H9 (cell line): ENCODE measurements at places on chromosomes 5 and 9. TPM values are rescaled to one million over a fixed set of nuclear protein-coding genes. Genes with fewer than 3 reads are reported as not detected.

DNA sequence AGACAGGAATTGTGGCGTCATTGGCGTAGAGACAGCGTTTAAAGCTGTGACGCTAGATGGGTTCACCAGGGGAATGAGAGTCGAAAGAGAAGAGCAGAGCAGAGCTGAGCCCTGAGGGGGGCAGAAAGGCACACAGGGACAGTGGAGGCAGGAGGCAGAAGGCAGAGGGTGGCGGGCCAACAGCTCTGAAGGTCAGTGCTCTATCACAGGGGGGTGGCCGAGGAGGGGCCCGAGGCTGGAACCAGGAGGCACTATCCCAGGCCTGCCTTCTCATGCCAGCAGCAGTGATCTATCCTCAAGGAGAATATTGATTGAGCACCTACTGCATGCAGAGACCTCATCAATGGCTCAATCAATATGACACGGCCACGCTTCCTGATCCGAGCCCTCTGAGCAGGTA is 132.4 kb downstream of the KCNIP1 start:
- H3K36me3 ChIP-seq = no peaks in the 10 kb centered on the region
- no peak overlapping the region for H3K27ac ChIP-seq
- no peak overlapping the region; the same call in 2 of the 3 replicates for H3K4me3 ChIP-seq
- no peaks in the 10 kb centered on the region for H3K27me3 ChIP-seq
- peak; percentile 20 for DNase-seq

- no peaks in the 10 kb centered on the region for H3K27me3 ChIP-seq
- no peak overlapping the region for H3K27ac ChIP-seq
- H3K4me1 ChIP-seq = no peaks in the 10 kb centered on the region
- H3K36me3 ChIP-seq = no peaks in the 10 kb centered on the region
- peak; percentile 55 for DNase-seq
- peak overlapping the region; percentile 45 for H3K4me3 ChIP-seq
Observed at GRCh38 chr9:137028263-137029057, 423 bp upstream of the ABCA2 start.

GRCh38 chr9:89695441-89695891 is 90.7 kb downstream of the GADD45G start:
- H3K27ac ChIP-seq = no peak overlapping the region
- no peaks in the 10 kb centered on the region for H3K27me3 ChIP-seq
- H3K36me3 ChIP-seq = no peaks in the 10 kb centered on the region; the same call in 2 of the 3 replicates
- H3K4me1 ChIP-seq = peaks cover 2% of the 10 kb centered on the region
- peak; percentile 77 for DNase-seq
- H3K4me3 ChIP-seq = peak overlapping the region; percentile 60; the same call in 2 of the 3 replicates

DNA sequence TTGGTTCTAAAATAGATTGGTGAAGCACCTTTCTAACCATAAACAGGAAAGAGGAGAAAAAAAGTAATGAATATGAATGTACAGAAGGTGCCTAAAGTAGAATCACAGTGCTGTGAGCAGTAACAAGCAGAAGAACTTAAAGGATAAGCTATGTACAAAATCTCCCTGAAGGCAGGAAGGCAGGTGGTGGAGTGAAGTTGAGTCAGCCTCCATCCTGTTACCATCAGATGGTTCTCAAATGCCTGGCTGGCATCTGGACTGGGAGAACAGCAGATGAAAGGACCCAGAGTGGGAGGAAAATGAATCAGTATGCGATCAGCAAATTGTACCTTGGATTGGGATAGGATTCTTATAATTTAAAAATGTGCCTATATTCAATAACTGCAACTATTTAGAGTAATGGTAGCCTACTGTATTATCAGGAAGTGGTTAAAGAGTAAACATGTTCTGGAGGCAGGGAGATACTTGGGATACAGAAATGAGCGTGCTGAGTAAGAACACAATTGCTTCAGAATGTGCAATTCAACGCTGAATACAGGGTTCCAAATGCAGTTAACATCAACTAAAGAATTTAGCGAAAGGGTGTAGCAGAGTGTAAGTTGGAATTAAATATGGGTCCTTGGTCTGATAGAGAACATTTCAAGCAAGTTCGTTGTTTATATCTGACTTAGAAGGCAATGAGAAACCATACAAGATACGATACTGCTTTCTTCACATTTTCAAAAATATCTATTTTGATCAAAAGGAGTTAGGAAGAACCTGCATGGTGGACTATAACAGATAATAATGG is 21.1 kb upstream of the FER start:
- DNase-seq = no peak
- no peaks in the 10 kb centered on the region for H3K27me3 ChIP-seq
- no peaks in the 10 kb centered on the region for H3K36me3 ChIP-seq
- no peak overlapping the region for H3K27ac ChIP-seq
- H3K4me3 ChIP-seq = peak overlapping the region; percentile 82

GRCh38 chr5:129241755-129242154 is 147.2 kb downstream of the ISOC1 start:
- no peak overlapping the region for H3K4me3 ChIP-seq
- H3K27me3 ChIP-seq = no peaks in the 10 kb centered on the region
- no peak overlapping the region for H3K27ac ChIP-seq
- DNase-seq = no peak
- H3K36me3 ChIP-seq = no peaks in the 10 kb centered on the region
- H3K4me1 ChIP-seq = no peaks in the 10 kb centered on the region

- DNase-seq = no peak
- H3K27ac ChIP-seq = no peak overlapping the region
- no peak overlapping the region for H3K4me3 ChIP-seq
- peaks cover 12% of the 10 kb centered on the region for H3K36me3 ChIP-seq
Observed at GRCh38 chr9:94286116-94286515, 27.0 kb downstream of the ZNF169 start.

DNA sequence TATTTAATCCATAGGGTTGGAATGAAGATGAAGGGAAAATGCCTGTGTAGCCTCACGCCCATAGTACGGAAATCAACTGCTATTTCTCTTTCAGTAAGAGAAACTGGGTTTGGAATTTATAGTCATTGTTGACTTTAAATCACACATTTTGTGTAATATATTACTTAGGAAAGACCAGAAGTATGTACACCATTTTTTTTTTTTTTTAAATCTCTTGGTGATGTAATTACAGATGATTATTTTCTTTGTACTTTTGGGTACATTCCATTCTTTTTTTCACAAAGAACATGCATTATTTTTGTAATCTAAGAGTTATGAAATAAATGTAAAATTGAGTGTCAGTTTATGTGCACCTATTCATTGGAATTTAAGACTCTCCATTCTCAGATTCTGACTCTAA is 45.7 kb downstream of the POC5 start:
- no peaks in the 10 kb centered on the region for H3K27me3 ChIP-seq
- H3K27ac ChIP-seq = no peak overlapping the region
- H3K36me3 ChIP-seq = no peaks in the 10 kb centered on the region; the same call in 1 of the 2 replicates
- no peak overlapping the region for H3K4me3 ChIP-seq
- H3K4me1 ChIP-seq = no peaks in the 10 kb centered on the region

- H3K27ac ChIP-seq = no peak overlapping the region
- no peaks in the 10 kb centered on the region for H3K4me1 ChIP-seq
- no peaks in the 10 kb centered on the region for H3K36me3 ChIP-seq
- no peak for DNase-seq
Observed at GRCh38 chr9:129391221-129391661, 213.2 kb upstream of the IER5L start.

The SLC45A2 gene
- total RNA-seq = not detected in 2 replicates
